Left renal pelvis (tissue), 4 donors: ENCODE measurements at places on chromosomes 4 and X.

GRCh38 chr4:105061136-105061696 lies 85.5 kb upstream of the TET2 start:
- peak; percentile 10 for DNase-seq

DNA sequence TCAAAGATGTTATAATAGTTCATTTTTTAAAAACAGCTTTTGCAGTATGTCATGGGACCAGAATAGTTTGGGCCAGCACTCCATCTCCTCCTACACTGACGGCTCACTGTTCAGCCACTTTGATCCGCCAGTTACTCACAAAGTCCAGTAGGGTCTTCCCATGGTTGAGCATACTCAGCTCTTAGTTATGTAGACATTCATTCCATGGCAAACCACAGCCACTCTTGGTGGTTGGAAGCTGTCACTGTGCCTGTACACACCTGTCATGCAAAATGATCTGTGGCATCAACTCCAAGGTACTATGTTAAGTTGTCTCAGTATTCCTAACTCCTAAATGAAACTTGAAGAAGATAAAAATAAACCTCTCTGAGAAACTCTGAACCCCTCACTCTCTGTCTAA lies 127.2 kb downstream of the NR3C2 start:
- DNase-seq: no peak

GRCh38 chr4:136900696-136901095 lies 631.6 kb downstream of the PCDH18 start:
- no peak for DNase-seq

DNA sequence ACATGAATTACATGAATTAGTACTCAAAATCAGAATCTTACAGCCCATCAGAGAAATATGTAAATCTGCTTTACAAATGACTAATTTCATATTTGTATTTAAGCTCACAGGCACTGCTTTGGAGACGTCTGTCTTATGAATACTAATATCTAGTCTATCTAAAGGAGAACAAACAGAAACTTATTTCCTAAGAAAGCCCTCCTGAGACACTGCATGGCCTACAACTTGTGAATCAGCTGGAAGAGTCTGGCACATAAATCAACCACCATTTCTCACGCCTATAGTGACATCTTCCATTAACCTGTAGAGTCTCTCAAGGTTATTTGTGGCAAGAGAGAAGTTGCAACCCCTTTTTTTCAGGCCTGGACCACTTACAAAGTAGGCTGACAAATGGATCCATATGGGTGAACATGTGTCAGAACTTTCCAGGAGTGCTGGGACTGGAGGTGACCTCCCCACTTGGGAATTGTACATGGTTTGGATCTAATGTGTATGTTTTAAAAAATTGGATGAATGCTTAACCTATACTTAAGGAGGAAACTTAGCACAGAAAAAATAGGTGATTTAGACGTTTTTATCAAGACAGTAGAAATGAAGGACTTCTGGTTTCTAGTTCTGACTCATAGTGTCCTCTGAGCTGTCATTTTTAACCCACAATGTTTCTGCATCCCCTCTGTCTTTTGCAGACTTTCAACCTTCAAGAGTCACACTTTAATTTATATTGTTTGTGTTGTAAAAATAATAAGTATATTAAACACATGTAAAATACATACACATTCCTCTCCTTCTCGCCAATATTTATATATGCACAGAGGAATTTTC lies 83.2 kb upstream of the ARHGAP24 start:
- DNase-seq: no peak

DNA sequence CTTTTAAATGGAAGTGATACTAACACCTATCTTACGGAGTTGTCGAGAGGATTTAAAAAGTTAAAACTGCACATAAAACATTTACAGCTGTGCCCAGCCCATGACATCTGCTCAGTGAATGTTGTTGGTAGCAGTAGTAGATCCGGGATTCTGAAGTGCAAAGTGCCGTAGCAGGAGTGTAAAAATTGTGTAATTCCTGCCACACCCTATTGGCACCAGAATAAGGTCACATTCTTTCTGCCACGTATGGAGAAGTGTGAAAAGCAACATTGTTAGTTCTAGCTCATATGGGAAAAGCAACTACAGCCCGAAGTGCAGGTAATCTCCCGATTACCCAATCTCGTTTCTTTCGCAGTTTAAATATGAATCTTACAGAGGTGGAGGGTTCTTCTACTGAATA lies 31.2 kb downstream of the PRIMPOL start:
- DNase-seq: no peak

DNA sequence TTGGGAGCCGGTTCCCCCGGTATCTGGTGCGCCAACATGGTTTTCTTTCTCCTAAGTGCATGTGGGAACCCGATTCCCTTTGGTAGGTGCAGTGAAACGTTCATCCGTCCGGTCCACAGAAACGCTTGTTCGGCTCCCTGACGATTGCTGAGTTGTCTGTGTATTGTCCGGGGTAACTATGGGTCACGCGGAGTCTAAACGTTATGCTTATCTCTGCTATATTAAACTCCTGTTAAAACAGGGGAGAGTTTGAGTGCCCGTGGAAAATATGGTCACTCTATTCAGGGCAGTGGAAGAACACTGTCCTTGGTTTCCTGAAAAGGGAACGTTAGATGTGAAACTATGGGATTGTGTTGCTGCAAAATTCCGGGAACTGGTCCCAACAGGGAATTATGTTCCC lies 32.4 kb upstream of the MGST2 start:
- no peak for DNase-seq

- no peak for DNase-seq
These were observed 121.8 kb upstream of the AP1S2 start for GRCh38 chrX:15976396-15976795.

DNA sequence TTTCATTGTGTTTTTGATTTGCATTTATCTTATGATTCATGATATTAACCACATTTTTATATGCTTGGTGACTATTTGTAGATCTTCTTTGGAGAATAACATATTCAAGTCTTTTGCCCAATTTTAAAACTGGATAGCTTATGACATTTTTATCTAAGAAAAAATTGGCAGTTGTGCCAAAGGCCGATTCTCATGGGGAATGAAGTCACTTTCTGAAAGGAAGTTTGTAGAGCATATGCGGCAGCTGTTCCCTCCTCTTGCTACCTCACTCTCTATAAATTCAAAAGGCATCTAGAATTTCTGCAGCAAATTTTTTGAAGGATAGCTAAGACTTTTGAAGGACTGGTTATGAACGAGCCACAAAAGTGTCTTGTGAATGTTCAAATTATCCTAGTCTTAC lies 2353.5 kb downstream of the ARAP2 start:
- DNase-seq: no peak

DNA sequence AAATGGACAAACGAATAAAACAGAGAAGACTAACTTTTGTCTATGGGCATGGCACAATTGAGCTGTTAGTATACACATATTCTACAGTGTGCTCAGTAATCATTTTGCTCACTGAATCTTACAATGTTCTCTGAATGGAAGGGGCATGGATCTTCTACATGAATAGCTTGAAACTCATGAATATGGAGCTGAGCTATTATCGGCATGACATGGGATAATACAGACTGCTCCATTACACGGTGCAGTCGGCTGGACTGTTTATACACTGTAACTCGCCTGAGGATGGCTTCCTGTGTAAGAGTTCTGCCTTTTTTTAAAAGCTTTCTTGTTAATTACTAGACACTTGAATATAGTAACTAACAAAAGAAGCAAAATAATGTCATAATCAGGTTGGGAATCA lies 368.5 kb upstream of the MAD2L1 start:
- DNase-seq: no peak

DNA sequence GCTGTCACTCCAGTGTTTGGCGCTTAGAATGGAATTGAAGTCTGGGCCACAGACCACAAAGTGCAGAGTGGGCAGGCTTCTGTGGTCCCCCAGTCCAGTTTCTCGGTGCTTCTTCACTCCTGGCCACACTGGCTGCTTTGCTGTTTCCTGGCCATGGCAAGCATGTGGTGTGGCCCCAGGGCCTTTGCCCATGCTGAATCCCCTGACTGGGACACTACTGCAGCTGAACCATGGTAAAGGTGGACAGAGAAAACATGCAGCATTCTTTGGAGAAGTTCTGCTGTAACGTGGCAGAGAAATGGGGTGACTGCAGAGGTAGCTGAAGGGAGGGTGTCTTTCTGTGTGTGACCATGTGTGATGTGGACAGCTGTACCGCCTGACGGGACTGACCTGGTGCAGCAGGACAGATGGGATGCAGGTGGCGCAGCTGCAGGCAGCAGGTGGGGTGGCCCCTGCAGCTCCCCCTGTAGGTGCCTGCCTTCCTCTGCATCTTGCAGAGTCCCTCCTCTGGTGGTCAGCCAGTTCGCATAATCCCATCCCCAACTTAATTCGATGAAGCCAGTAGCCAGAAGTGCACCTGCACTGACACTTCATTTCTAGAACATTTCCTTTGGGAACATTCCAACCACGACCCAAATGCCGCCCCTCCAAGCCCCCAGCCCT lies 13.2 kb upstream of the S100P start:
- no peak for DNase-seq

DNA sequence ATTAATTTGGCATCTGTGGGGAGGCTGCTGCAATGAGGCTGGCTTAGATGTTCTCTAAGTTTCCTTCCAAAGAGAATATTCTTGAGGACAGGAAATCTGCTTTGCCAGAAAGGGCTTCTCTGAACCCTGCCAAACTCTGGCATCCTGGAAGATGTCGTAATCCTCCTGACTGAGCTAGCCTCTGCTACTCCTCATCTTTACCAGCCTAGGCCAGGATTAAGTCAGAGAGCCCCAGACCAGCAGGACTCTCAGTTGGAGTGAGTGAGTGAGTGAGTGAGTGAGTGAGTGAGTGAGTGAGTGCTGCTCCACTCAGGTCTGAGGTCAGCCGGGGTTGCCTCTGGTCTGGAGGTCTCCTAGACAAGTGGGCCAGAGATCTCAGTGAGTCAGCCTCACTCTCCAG lies 104.9 kb upstream of the SOD3 start:
- DNase-seq: no peak

DNA sequence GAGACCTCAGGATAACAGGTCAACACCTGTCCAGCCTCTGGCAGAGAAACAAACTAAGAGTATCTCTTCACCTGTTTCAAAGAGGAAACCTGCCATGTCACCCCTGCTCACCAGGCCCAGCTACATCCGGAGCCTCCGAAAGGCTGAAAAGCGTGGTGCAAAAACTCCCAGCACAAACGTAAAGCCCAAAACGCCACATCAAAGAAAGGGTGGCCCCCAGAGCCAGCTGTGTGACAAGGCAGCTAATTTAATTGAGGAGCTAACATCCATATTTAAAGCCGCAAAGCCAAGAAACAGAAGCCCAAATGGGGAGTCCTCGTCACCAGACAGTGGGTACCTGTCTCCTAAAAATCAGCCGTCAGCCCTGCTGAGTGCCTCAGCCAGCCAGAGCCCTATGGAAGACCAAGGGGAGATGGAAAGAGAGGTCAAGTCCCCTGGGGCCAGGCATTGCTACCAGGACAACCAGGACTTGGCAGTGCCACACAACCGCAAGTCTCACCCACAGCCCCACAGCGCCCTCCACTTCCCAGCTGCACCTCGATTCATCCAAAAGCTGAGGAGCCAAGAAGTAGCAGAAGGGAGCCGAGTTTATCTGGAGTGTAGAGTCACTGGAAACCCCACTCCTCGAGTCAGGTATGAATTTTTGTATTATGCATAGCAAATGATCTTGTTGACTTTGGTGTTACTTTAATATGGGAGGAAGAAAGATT lies 15.1 kb downstream of the PALLD start:
- no peak for DNase-seq

DNA sequence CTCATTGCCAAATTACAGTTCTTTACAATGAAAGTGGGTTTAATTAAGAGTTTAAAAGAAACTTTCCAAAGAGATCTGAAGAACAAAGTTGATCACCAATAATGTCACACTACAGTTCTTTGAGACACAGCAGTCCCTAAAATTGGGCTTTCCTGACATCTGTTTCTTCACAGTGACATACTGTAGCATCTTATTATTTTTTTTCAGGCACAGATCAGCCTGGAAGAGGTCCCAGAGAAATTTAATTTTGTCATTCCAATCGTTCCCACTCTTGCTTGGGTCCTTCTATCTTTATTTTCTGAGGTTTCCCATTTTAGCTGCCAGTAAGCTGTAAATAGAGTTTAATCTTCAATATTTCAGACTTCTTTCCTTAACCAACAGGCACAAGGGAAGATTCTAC lies 143.1 kb upstream of the FRMPD4 start:
- DNase-seq: no peak

DNA sequence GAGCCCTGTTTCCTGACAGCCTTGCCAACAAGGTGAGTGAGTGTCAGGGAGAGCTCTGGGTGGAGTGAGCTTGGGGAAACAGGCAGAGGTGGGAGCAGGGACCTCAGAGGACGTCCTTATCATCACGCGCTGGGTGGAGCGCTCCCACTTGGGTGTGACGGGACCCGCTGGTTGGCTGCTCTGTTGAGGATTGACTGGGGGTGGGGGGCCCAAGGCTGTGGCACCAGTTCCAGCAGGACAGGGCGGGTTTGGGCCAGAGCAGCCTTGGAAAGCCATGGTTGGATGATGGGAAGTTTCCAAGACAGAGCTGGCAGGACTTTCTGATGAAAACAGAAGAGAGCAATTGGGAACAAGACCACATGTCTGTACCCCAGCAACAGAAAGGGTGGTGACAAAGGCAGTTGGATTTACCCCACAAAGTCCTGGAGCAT lies 3.0 kb upstream of the PCGF3 start:
- DNase-seq: no peak

- DNase-seq: no peak
These were observed 507.9 kb downstream of the SMARCA1 start for GRCh38 chrX:129015381-129015780.

DNA sequence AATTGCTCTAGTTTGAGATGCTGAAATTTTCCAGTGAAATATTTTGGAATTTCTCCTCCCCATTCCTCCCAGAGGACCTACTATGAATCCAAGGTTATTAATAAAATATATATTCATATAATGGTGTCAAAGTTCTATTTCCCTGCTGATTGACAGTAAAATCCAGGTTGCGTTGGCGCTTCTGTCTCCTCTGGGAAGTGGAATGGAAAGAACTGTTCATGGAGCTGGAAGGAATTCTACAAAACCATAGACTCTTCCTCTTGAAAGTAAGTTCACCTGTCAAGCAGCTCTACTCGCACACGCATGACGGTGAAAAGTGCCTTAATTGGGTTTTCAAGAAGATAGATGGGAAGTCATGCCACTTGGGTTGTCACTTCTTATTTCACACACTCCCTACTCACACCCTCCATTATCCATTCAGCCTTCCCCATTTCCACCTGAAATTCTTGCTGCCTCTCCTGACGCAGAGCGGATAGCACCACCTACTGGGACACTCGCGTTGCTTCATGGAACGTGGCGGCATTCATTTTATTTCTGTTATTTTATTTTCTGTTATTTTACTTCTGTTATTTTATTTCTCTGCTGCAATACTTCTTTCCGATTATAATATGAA lies 351.6 kb downstream of the NLGN4X start:
- no peak for DNase-seq

- DNase-seq: no peak
These were observed 58.5 kb downstream of the PGRMC2 start for GRCh38 chr4:128228845-128229795.

DNA sequence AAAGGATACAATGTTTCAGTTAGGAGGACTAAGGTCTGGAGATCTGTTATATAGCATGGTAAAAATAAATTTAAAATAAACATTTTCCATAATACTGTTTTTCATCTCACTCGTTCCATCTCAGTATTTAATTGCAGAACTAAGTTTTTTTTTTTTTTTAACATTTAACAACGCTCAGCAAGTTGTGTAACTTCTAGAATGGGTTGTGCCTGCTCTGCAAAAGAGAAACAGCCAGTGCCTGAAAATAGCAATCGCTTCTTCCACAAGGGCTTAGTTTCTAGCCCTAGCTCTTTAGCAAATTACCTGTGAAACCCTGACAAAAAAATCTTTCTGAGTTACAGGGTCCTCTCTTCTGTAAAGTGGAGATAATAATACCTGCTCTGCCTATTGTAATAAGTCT lies 41.9 kb downstream of the CNGA1 start:
- DNase-seq: no peak
